HL-60 (cell line): ENCODE measurements at places on chromosomes 3 and 15.

GRCh38 chr3:61132062-61132461 lies 119.2 kb downstream of the FHIT start:
- DNase-seq: no peak

DNA sequence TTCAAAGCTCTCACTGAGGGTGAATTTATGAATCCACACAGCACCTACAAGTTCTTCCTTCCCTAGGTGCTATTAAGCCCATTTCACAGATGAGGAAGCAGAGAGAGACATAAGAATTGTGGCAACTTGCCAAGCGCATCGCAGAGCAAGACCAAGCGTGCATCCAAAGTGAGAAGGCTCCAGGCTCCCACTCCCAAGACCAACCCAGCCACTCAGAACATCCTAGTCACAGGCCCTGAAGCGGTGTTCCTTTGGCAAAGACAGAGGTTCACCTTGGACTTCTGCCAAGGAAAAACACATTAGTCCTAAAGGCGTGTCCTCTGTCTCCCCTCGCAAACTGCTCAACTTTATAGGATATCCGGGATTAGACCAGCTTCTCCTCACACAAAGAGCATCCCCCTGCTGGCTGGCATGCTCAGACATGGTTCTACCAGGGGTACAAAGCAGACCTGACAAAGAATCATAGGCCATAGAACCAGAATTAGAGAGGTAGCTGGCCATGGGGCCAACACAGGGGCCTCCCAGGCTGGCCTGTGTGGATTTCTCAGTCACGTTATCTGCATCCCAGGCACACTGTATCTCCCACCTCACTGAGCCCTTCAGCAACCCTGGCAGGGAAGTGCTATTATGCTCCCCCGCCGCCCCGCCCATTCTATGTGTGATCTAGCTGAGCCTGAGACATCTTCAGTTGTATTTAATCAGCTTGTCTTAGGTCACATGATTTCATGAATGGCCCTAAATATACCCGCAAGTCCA lies 160.2 kb downstream of the FOXP1 start:
- DNase-seq: no peak

- DNase-seq: no peak
Observed at GRCh38 chr3:126965526-126966080, 17.3 kb upstream of the PLXNA1 start.

- peak; percentile 49 for DNase-seq
Observed at GRCh38 chr3:102026656-102027055, 177.3 kb downstream of the NFKBIZ start.

- no peak for DNase-seq
Observed at GRCh38 chr3:35954413-35954812, 315.1 kb downstream of the ARPP21 start.

- no peak for DNase-seq
Observed at GRCh38 chr3:62211675-62212429, 161.5 kb downstream of the FEZF2 start.

- DNase-seq: no peak
Observed at GRCh38 chr3:112074616-112075497, 11.3 kb upstream of the C3orf52 start.

DNA sequence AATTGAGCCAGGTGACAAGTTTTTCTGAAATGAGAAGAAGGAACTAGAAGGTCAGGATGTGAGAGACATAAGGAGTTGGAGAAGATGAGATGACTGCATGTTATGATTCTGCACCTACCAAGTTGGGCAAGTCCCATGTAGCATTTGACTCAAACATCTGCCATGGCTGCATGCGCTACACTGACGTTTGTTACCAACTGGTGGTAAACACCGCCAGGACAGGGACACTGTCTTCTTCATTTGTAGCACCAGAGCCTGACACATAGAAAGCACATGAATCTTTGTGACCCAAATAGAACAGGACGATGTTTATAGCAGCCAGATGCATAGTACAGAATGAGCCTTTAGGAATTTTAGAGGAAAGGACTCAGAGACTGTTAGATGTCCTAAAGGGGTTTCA lies 236.7 kb downstream of the MYRIP start:
- DNase-seq: no peak

DNA sequence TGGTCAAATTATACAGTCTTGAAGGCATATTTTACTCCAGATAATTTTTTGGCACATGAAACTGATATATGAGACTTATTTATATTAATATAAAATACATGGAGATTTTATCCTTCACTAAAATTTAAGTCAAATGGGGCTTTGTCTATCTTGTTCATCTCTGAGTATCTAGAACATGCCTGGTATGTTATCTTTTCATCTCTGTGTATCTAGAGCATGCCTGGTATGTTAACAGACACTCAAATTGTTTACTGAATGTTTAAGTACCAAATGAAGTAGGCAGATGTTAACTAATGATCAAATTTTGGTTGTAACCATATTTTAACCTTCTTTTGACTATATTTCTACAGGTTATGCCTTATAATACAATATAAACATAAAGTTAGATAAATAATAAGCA lies 7.7 kb downstream of the GTF2A2 start:
- DNase-seq: no peak

DNA sequence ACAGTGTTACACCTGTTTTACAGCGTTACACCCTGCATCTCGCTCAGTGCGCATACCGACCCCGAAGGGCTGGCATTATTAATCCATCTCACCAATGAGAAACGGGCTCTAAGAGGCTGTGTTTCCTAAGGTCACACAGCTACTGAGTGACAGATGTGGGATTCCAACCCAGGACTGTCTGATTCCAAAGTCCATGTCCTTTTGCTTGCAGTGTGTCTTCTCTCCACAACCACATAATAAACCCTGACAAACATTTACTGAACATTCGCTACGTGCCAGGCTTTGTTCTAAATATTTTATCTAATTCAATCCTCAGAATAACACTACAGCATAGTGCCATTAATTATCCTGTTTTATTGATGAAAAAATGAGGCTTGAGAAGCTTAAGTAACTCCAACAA lies 79.1 kb downstream of the RAB11A start:
- no peak for DNase-seq

- peak; percentile 57 for DNase-seq
Observed at GRCh38 chr3:15064299-15064834, 748 bp downstream of the MRPS25 start.

DNA sequence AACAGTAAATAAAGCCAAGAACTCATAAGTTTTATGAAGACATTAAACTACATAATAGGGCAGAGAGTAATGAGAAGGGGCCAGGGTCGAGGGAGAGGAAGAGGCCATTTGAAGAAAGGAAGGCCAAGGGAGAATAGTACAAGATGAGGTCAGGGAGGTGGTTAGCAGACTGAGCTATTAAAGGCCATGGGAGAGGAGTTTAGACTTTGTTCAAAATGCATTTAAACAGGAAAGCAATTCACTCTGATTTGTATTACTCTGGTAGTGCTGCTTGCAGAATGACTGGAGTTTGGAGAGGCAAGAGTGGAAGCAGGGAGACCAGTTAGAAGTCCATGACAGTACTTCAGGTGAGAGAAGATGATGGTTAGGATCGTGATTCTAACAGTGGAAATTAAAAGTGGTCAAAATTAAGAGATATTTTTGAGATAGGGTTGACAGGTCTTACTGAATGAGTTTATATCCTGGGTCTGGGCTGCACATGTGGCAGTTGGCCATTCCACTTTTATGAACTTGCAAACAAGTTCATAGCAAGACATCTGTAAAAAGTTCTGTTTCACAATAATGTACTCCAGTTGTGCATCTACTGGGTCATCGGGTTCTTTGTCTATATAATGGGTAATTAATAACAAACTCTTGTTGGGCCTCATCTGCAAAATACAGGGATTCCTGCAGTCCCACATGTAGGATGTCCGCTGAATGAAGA lies 16.3 kb downstream of the PPP2R3A start:
- DNase-seq: no peak

DNA sequence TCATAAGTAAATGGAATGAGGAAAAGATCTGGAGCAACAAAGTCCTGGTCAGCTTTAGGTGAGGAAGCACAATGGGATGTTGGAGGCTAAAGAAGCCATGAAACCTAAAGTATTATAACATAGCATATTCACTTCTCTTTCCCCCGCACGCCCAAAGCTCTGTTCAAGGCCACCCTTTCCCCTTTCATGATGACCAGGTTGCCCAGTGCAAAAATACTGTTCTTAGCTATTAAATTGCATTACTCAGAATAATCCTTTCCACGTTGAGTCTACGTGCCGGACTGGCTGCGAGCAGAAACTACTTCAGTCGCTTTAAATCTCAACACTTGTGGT lies 589 bp upstream of the MAPKBP1 start:
- no peak for DNase-seq

- no peak for DNase-seq
Observed at GRCh38 chr15:34609102-34610057, 25.9 kb upstream of the GOLGA8B start.

- no peak for DNase-seq
Observed at GRCh38 chr3:193960487-193961274, 175.3 kb upstream of the HES1 start.

GRCh38 chr3:59142556-59142955 lies 92.7 kb upstream of the CFAP20DC start:
- DNase-seq: no peak

- DNase-seq: no peak
Observed at GRCh38 chr15:99232740-99233139, 16.6 kb downstream of the TTC23 start.

- DNase-seq: no peak
Observed at GRCh38 chr3:118480101-118480860, 554.4 kb downstream of the IGSF11 start.

GRCh38 chr15:71760852-71761251 lies 49.5 kb upstream of the NR2E3 start:
- DNase-seq: no peak

- DNase-seq: no peak
Observed at GRCh38 chr3:170098753-170099152, 61.0 kb downstream of the GPR160 start.

DNA sequence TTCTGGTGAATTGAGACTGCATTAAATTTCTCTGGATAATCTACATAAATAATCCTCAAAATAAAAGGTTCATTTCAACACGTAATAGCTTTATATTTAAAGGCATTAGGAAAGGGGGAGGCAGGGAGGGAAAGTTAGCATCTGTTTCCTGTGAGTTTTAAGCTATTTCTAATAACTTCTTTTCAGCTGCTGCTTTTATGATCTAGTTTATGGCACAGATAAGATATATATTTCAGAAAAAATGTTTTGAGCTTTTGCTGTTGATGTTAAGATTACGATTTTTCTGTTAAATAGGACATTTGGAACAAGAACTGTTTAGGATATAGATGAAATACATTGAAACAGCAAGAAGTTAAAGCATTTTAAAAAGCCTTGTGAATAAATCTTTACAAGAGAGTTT lies 30.0 kb downstream of the UBE2E1 start:
- no peak for DNase-seq

- no peak for DNase-seq
Observed at GRCh38 chr3:69445024-69445423, 59.1 kb upstream of the FRMD4B start.

DNA sequence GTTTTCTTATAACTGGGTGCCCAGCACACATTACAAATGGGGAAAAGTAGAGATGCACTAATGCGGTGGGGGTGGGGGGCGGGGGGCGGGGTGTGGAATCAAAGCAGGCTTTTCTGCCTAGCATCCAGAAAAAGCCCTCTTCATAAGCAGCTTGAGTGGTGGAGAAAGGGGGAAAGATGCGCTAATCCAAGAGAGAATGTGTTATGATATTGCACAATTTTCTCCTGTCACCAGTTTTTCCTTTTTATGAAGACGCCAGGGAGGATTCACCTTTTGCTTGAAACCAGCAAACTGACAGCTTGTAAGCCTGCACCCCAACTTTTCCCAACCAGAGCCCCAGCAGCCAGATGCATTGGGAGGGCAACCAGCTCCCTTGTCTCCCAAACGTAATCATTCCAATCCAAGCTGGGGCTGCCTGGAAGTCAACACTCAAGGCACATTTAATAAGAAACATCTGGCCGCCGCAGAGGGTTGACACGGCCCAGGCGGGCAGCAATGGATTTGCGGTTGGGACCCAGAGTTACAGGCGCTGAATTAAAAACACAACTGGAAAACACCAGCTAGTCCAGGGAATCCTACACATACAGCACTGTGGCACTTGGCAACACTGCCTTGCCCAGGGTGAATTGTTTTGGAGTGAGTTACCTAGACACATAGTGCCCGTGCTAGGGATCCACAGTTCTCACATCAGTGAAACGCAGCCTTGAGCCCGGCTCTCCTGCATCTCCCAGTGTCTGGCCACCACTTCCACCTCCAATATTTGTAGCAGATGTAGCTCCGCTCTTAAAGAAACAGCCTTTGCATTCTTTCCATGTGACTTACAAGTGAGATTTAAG lies 218.5 kb upstream of the PRICKLE2 start:
- DNase-seq: no peak

GRCh38 chr3:193387596-193387995 lies 9.0 kb upstream of the ATP13A5 start:
- no peak for DNase-seq

GRCh38 chr15:58532126-58532525 lies 100.3 kb downstream of the LIPC start:
- no peak for DNase-seq

GRCh38 chr3:59443618-59444293 lies 393.9 kb upstream of the CFAP20DC start:
- DNase-seq: no peak

DNA sequence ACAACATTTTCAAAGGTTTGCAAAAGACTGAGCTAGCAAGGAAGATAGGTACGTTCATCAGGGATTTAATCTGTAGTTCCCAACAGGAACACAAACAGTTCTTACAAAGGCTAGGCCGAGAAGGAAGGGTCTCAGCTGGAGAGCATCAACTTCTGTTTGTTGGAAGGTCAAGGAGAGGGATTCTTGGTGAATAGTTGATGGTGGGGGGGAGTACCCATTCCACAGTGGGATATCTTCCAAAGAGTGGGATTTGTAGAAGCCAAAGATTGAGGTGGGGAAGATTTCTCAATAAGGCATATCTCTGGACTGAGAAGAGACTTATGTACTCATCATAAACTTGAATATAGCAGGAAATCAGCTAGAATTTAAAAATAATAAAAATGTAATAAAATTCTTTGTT lies 231.8 kb downstream of the CHST2 start:
- DNase-seq: no peak

DNA sequence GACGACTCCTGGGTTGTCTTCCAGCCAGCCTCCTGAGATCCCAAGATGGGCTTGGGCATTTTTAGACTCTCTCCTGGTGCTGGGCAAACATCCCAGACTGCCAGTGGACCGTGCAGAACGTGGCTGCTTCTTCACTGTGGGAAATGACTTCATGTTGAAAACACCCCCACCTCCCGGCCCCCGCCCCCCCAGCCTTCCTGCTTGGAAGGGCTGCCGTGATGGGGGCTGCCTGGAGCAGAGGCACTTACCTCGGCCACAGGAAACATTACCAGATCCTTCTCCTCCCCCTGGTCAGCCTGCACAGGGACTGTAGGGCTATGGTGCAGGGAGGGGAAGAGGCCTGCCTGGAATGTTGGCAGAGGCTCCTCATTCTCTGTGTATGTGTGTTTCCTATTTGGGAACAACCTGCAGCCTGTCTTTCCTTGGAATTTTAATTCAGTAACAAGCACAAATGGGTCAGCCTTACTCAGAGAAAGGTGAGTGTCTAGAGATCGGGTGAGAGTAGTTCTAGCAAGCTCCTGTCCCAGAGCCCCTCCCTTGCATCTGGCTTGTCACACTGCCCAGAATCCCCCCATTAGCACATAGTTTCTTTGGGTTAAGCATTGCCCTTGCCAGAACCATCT lies 90.8 kb downstream of the ANP32A start:
- DNase-seq: no peak

GRCh38 chr3:32113566-32113965 lies 7.1 kb downstream of the GPD1L start:
- no peak for DNase-seq

GRCh38 chr3:39315420-39315819 lies 14.1 kb upstream of the CCR8 start:
- no peak for DNase-seq
